ENCODE measurements at places on chromosomes 7 and 10.
A peak's percentile ranks its signal among the peaks of the same experiment; 100 is the strongest.

DNA sequence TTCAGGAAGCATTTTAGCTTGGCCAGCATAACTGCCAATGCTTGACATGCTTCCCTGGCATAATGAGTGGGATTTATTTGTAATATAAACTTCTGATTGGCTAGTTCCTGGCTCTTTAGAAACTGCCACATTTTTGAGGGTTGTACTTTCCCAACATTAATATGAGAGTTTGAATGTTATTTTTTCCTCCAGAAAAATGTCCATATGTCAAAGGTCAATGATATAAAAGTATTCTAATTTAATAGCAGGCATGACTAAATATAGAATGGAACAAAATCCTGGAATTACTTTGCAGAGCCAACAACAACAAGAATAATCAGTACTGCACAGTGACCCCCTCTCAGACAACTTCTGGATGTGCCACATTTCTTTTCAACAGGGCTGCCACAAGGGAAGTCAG, 352.6 kb downstream of the PRPF18 start:
- no peak for DNase-seq

DNA sequence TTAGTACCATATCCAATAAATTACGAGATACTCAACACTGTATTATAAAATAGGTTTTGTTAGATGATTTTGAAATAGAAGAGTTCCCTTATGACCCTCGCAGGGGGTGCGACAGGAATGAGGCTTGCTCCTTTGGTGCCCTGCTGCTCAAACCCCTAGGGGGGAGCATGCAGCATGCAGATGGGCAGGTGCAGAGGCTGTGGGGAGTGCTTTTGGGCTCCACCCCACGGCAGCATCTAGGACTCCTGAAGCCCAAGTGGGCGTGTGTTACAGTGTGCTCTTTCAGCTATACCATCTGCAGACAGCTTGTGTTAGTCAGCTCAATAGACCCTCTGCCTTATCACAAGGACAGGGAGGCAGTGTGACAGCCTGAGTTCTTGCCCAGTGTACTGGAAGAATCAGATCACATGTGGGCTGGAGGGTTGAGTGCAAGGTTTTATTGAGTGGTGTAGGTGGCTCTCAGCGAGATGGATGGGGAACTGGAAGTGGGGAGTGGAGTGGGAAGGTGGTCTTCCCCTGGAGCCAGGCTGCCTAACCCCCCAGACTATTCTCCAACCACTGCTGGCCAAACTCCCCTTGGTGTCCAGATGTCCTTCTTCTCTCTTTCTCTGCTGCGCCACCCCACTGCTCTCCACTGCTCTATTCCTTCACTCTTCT, 3.1 kb upstream of the MRC1 start:
- DNase-seq, result peak; percentile 10

GRCh38 chr7:27560706-27561235, 101.9 kb downstream of the HIBADH start:
- DNase-seq, result no peak

- DNase-seq, result no peak
Observed at GRCh38 chr10:30662814-30663213, 33.3 kb upstream of the LYZL2 start.

GRCh38 chr7:27693794-27694193, 31.1 kb upstream of the HIBADH start:
- DNase-seq, result no peak

DNA sequence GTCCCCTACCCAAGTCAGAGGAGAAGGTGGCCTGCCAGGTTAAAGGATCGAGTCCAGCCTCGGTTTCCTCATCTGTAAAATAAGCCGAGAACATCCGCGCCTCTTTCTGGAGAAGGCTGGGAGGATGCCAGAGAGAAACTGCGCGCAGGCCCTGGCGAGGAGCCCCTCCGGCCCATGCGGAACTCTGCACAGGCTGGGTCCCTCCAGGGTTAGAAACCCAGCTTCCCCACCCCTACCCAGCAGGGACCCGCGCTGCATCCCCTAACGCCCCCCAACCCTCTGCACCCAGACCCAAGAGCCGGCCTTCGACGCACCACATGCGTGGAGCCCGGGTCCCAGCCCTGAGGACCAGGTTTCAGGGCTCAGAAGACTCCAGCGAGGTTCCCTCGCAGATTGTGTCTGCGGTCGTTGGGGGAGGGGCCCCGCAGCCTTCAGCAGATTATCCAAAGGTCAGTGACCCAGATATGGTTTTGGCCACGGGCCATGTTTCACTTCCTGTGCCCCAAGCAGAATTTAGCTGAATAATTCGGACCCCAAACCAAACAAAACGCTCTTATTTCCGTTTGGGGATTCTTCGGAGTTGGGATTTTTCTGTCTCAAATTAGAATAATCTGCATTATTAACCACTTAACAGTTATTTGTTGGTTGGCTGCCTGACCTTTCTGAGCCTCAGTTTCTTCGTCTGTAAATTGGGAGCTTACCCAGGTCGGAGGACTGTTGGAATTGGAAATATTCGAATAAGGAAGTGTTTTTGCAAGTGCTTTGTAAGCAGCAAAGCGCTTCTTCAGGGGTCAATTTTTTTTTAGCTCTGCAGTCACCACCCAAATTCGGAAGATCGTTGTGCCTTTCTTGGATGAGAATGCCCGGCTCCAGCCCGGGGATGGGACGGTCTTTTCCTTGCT, 167.7 kb downstream of the UBE2H start:
- DNase-seq, result no peak

GRCh38 chr7:158432369-158433341, 155.0 kb downstream of the PTPRN2 start:
- DNase-seq, result no peak

GRCh38 chr10:127548022-127548421, 1.1 kb upstream of the NPS start:
- DNase-seq, result no peak
